NCI-H1417 (cell line): ENCODE measurements at places on chromosomes 12 and 14.

DNA sequence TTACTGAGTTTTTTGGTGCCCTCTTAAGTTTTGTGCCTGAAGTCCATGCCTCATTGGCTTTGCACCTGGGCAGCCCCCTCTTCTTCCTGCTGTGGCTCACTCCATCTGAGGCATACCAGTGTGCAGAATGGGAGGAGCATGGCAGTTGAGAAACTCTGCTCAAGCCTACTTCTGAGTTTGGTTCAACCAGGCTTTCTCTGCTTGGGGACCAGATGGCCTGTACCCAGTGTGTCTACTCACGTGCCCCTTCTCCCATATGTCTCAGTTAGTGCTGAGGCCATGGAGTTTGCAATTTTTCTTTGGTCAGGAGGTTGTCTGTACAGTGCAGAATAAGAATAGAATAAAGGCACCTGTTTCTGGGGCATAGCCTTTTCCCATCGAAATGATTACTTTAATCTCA lies 383.3 kb upstream of the DDHD1 start:
- DNase-seq, result no peak

GRCh38 chr14:93101181-93101580 lies 14.5 kb downstream of the ITPK1 start:
- DNase-seq, result no peak

- no peak for DNase-seq
These were observed 387.9 kb downstream of the NELL2 start for GRCh38 chr12:44488180-44488579.

GRCh38 chr12:51753980-51754675 lies 94.4 kb downstream of the FIGNL2 start:
- DNase-seq, result no peak

DNA sequence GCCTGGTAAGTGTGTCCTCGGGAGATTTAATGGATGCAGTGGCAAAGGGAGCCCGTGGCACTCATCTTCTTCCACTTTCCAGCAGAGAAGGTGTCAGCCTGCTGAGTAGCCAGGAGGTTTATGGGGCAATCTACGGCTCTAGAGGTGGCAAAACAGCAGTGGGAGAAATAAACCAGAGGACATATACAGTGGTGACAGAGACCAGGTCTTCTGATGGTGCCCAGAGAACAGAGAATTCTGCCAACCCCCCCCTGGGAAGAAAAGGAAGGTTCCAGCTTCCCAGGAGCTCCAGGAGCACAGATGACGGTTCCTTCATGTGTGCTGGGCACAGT lies 43.0 kb downstream of the SMIM41 start:
- no peak for DNase-seq
